Heart right ventricle (tissue), 16 donors: ENCODE measurements at places on chromosomes 11 and 22. TPM values are rescaled to one million over a fixed set of nuclear protein-coding genes. Genes with fewer than 3 reads are reported as not detected.

Gene OR5A2
- not detected for total RNA-seq

Gene GGT5
- 32.7 TPM for total RNA-seq

Gene REXO2
- total RNA-seq: 172 TPM

Gene TNNI2
- 0.46 TPM for total RNA-seq

Gene C11orf21
- 35.5 TPM for total RNA-seq

Gene PSMA1
- total RNA-seq: 127 TPM

Gene SLC17A6
- total RNA-seq: not detected

Gene C11orf42
- not detected for total RNA-seq

Gene FADS1
- 25.5 TPM for total RNA-seq

Gene YPEL1
- 10.0 TPM for total RNA-seq

GRCh38 chr11:17563961-17564686 lies 17.1 kb downstream of the OTOG start:
- no peak for DNase-seq

DNA sequence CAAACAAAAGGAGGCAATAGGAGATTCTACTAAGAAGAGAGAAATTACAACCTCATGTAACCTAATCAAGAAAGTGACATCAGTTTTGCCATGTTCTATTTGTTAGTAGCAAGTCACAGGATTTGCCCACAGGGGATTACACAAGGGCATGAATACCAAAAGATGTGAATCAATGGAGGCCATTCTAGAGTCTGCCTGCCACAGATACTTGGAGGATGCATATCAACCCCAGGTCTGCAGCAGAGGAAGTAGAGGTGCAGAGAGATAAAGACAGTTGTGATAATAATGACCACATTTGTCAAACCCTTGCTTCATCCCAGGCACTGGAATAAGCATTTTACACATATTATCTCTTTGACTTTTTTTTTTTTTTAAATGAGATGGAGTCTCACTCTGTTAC lies 2.4 kb upstream of the ASCC2 start:
- no peak for DNase-seq

DNA sequence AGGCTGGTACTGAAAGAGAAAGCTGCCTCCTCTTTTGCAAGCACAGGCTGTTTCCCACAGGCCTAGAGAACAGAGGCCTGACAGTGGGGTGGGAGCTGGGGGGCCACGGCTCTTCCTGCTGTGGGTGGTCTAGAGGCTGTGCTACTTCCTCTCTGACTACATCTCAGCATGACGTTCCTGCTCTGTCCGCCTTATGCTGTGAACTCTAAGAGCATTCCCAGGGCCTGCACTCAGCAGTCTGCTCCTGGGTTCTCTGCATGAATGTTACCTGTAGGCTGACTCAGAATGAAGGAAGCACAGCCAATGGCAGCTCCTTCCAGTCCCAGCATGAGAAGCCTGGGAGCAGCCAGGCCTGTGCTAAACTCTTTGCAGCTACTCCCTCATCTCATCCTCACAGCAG lies 534.3 kb downstream of the NTM start:
- DNase-seq: no peak

GRCh38 chr11:67584881-67585873 lies 1.6 kb downstream of the GSTP1 start:
- DNase-seq: no peak

DNA sequence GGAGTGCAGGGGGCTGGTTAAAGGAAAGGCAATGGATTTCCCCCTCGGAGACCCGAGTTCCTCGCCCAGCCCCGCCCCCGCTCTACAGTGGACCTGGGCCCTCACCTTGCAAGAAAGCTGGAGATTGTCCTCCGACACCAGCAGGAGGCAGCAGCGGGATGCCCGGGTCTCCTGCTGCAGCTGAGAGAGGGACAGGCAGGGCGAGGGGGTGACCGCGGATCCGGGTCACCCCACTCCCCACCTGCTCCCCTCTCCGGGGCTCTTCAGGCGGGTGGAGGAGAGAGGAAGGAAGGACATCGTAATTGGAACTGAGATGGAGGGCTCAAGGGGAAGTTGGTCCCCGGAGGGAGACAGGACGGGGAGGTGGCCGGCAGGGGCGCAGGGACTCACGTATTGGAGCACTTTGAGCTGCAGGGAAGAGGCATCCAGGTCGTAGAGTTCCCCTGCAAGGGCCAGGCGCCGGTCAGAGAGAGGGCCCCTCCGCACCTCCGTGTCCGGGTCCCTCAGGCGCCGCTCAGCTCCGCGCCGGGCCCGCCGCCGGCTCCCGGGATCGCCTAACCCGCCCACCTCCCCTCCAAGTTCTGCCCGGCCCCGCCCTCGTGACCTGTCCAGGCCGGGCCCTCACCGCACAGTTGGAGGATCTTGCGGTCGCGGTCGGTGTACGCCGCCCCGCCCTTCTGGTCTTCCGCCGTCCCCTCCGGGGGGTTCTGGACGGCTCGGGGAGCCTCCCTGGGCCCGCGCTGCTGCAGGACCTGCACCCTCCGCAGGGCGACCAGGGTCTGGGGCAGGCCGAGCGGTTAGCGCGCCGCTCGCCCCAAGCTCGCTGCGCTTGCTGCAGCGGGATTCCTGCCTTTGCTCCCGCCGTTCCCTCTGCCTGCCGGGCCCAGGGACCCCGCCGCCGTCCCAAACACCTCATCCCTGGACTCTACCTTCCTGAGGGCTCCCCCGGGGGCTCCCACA lies 84.1 kb downstream of the PDE2A start:
- DNase-seq: peak; percentile 47

GRCh38 chr11:64894070-64894811 lies 15.8 kb upstream of the EHD1 start:
- peak; percentile 92 for DNase-seq

- no peak for DNase-seq
Measured at GRCh38 chr22:28481725-28482124, 197.9 kb downstream of the TTC28 start.

DNA sequence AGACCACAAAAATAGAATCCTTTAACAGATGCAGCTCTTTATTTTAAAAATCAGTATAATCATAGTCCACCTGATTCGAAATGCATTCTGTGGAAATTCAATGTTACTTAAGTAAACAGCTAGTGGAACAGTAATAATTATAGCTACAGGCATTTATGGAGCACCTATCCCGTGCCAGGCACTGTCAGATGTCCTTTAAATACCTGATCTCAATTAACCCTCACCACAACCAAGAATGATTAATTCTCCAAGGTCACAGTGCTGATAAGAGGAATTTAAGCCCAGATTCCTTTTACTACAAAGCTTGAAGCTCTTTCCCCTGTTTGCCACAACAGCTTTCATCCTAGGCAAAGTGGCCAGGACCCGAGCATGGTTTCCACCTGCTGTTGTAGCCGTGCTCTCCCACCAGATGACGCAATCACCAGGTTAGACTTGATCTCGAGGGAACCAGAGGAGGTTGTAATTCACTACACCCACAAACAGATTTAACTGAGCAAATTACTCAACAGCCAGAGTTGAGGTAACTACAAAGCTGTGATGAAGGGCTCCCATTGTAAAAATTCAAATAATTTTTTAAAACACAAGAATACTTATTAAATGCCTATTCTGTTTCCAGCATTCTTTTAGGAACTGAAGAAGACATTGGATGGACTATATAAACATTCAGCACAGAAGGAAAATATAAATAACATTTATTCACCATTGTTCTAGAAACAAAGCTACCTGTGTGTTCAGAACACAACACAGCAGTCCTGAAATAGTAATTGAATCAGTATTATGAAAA lies 10.3 kb downstream of the PRDM10 start:
- DNase-seq: no peak

DNA sequence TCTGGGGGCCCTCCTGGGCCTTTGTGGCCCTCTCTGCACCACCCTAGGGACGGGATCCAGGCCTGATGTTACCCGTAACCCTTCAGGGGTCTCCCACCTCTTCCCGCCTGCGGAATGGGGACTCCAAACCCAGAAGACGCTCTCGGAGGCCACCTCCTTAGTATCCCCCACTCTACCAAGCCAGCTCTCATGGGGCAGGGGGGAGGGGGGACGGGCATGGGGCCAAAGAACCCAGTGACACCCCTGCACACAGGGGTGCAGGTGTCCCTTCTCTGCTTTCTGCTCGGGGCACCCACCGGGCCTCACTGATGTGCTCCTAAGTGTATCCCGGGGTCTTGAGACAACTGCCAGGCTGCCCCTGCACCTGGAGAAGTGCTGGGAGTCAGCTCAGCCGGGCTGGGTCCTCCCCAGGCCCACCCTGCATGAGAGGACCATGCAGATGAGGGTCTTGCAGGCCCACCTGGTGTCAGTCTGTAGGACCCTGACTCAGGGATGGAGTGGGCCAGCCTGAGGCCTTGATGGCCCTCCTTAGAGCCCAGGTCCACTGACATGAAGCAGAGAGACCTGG lies 176.9 kb downstream of the IGLL1 start:
- no peak for DNase-seq

- no peak for DNase-seq
Measured at GRCh38 chr11:34296412-34296811, 61.4 kb downstream of the ABTB2 start.

DNA sequence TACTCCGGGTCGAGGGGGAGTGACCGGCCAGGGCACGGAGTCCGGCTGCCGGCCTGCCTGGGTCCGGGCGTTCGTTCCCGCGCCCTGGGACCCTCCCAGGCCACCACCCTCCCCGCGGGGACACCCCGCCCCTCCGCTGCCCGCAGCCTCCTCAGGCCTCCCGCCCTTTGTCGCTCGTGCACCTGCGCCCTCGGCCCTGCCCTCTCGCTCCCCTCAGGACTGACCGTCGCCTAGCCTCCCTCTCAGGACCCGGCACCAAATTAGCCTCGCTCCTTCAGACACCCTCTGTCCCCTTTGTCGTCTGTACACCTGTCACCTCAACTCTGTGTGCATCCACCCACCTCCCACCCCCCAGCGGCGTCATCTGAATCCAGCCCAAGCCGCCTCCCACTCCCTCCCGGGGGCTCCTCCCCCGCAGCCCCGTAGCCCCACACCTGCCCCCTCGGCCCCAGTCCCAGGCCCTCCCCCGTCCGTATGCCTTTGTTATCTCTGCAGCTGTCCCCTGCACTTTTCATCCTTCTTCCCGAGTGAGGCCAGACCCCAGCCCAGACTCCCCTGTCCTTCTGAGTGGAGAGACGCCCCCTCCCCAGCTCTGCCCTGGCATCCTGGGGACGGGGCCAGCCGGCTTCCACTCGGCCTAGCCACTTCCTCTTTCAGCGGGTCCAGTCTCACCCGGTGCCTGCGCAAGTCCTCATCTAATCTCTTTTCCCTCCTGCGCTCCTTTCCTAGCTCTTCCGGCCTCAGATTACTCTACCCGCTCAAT lies 643 bp downstream of the TIGD3 start:
- DNase-seq: peak; percentile 31

GRCh38 chr22:42648368-42649245 lies 585 bp downstream of the CYB5R3 start:
- DNase-seq: peak; percentile 61

DNA sequence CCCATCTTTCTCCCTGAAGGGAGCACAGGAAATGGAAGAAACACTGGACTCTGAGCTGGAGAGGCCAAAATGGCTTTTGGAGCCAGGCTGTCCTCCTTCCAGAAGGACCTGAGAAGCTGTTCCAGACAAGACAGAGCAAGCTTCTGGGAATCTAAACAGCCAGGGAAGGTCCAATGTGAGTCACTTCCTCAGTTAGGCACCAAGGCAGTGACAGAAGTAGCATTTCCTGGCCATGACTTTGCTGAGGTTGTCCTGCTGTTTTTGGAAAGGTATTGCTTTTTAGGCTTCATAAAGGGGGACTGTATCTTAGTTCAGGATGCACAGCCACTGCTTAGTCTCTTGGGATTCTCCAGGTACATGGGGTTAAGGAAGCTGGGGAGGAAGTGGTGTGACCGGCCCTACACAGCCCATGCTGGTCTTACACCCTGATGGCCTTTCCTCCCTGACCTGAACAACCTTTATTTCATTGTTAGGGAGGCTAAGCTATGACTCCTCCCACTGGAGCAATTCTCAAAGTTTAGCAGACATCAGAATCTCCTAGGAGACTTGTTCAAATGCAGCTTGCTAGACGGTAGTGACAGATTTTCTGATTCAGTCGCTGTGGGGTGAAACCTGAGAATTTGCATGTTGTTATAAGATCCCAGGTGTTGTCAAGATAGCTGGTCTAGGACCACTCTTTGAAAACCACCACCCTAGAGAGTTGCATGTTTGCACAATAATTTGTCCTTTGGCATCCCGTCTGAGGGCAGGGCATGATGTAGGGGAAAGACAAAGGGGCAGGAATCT lies 6.8 kb upstream of the INSC start:
- no peak for DNase-seq

DNA sequence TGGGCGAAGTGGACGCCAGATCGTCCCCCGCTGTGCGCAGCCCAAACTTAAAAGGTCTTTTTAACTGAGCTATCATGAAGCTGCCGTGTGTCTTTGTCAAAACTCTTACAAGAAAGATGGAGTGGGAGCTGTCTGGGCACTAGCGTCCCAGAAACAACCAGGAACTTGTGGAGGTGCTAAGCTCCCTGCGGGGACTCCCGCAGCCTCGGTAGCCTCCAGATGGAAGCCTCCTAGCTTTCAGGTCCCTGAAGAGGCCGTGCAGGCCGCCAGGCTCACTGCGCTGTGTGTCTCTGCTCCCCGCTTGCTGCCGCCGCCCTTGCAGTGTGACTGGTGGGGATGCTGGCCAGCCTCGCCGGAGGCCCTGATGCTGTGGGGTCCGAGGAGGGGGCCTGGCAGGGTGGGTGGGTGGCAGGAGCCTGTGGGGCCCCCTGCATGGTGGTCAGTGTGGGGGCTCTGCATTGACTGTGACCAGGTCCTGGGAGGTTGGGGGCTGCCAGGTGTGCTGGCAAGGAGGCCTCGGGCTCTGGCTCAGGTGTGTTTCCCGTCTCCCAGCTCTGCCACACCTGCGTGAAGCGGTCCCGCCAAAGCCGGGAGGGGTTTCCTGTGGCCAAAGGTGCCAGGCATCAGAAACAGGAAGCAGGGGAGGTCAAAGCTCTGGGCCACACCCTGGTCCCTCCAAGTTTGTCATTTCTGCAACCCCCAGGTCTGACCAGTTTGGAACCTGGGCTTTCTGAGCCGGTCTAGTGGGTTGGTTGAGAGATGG lies 1.2 kb downstream of the TRABD start:
- no peak for DNase-seq

- DNase-seq: no peak
Measured at GRCh38 chr11:110249066-110249465, 47.3 kb downstream of the RDX start.

DNA sequence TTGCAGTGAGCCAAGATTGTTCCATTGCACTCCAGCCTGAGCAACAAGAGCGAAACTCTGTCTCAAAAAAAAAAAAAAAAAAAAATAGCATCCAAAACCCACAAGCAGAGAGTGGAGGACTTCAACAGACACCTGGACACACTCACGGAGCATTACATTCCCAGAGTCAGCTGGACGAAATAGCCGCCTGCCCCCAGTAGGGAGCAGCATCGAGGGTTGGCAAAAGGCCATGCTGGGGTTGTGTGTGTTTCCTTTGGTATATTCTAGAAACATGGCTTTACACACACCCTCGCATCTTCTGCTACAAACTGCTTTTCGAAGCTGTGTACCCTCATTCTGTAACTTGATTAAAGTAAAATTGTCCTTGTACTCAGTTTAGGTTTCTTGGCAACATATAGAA lies 5.3 kb downstream of the ADA2 start:
- peak; percentile 69 for DNase-seq

GRCh38 chr11:63906585-63906984 lies 10.4 kb downstream of the RCOR2 start:
- DNase-seq: no peak

GRCh38 chr11:126345759-126346585 lies 9.5 kb upstream of the ST3GAL4 start:
- peak; percentile 53 for DNase-seq
